Right cardiac atrium (tissue), 5 donors: ENCODE measurements at places on chromosomes 2 and 18. TPM values are rescaled to one million over a fixed set of nuclear protein-coding genes. Genes with fewer than 3 reads are reported as not detected.

Gene CIB4
- not detected for total RNA-seq

DNA sequence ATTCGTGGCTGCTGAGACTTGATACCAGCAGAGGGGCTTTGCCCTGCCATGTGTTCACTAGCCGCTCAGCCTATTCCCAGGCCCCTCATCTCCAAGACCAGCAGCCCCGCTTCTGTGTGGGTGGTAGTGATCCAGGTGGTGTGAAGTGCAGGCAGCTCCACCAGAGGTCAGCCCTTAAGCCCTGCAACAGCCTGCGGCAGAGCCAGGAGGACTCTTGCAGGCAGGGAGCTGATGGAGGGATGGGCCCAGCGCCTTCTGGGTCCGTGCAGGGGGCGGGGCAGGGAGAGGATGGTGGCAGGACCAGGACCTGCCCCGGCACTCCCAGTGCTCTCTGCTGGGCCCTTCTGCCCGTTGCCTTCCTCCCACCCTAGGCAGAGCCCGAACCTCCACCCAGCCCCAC, 162.0 kb downstream of the SH3BP4 start:
- DNase-seq = no peak

Gene PMAIP1
- not detected for total RNA-seq

DNA sequence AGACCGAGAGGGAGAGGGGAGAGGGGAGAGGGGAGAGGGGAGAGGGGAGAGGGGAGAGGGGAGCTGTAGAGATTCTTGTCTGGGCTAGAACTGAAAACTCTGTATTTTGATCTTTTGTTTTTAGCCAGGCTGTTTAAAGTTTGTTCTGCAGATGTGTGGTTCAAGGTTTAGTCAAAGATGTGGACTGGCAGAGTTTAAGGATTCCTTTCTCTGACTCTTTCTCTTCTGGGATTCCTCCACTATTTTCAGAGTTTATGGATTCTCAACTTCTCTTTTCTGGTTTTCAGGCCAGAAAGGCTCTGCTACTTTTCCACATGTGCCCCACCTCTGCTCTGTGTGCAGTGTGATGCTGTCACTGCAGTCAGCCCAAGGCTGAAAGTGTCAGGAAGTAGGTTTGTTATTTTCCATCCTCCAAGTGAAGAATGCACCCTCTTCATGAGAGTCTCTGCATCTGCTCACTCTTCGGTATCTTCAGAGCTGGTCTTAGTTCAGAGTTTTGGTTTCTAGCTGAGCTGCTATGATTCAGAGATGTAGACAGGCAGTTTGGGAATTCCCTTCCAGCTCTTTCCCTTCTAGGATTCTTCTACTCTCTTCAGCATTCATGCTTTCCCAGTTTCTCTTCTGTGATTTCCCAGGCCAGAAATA, 130.9 kb upstream of the SMAD7 start:
- no peak for DNase-seq

GRCh38 chr2:241595600-241596140, 37.1 kb downstream of the BOK start:
- no peak for DNase-seq

GRCh38 chr2:6929196-6929819, 12.1 kb downstream of the RNF144A start:
- no peak for DNase-seq

GRCh38 chr2:59744436-59744835, 809.0 kb downstream of the BCL11A start:
- no peak for DNase-seq

- DNase-seq = no peak
Measured at GRCh38 chr2:206805887-206806607, 40.6 kb downstream of the FASTKD2 start.

GRCh38 chr2:54040685-54041084, 69.9 kb upstream of the PSME4 start:
- DNase-seq = no peak

GRCh38 chr18:44627280-44627679, 53.4 kb upstream of the SETBP1 start:
- no peak for DNase-seq

Gene ARHGEF4
- 2.5 TPM for total RNA-seq

DNA sequence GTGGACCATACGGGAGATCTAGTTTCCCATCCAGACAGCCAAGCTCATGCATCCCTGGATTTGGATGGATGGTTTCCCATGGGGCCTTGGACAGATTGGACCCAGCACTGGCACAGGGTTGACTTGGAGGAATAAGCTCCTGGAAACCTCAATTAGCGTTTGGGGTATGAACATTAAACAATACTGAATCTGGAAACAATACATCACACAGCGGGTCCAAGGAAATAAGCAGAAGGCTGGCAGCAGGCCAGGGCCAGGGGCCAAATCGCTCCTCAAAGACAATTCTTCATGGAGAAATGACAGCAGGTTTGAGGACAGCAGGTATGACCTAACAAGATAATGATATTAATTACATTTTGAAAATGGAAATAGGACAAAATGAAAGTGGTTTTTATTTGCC, 540.6 kb downstream of the RIT2 start:
- no peak for DNase-seq

Gene WDR75
- total RNA-seq = 18.3 TPM

Gene VIL1
- not detected for total RNA-seq

DNA sequence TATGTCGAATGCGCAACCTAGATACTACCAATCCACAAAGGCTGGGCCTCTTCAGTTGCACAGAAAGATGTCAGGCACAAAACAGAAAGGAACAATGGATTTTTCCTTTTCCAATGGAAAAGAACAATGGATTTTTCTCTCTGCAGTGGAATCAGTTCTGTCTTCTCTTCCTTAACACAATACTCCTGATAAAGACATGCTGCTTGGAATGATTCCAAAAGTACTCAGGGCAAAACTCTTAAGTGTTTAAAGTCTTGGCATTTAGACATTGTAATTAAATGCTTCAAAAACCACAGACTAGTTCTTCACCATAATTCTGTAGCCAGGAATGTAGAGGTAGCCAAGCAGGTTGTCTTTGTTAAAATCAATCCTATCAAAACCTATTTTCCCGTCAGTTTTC, 46.7 kb upstream of the FLACC1 start:
- no peak for DNase-seq

Gene STPG4
- total RNA-seq = not detected

GRCh38 chr2:100887713-100888495, 68.0 kb downstream of the NPAS2 start:
- no peak for DNase-seq

GRCh38 chr2:189580658-189581353, at the start of gene SLC40A1:
TSS of gene SLC40A1 (minus strand) at chr2:189580786. CDS start at chr2:189580460, 326 bp downstream.
- peak; percentile 95 for DNase-seq

GRCh38 chr18:74184875-74185274, 36.6 kb downstream of the TIMM21 start:
- no peak for DNase-seq

Gene CD302
- total RNA-seq = 28.8 TPM

Gene KDSR
- total RNA-seq = 46.9 TPM

DNA sequence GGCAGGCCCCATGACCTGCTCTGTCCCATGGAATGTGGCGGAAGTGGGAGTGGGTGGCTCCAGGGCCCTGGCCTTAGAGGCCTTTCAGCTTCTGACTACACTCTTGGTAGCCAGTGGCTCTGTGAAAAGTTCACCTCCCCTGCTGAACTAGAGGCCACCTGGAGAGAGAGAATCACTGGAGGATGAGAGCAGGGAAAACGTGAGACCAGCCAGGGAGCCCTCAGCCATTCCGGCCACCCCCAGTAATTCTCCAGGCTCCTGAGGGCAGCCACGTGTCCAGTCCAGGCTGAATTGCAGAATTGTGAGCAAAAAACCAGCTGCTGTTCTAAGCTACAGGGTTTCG, 10.5 kb downstream of the COLEC12 start:
- DNase-seq = no peak

DNA sequence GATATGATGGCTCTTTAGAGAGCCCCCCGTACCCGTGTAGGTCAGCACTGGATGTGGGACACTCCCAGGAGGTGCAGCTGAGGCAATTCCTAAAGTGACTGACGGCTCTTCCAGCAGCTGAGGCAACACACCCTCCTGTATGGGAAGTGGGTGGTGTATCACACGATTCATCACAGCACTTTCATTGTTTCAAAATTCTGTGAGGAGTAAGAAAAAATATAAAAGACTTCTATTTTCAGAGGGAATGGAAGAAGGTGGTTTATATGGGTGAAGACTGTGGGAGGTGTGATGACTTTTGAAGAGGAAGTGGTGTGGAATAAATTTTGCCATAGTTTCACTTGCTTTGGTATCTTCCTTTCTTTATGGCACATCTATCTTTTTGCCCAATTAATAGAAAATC, 22.3 kb downstream of the QPCT start:
- DNase-seq = no peak

- peak; percentile 96 for DNase-seq
Measured at GRCh38 chr2:2613279-2614199, 282.5 kb upstream of the MYT1L start.

Gene SLC20A1
- total RNA-seq = 14.9 TPM

- peak; percentile 81 for DNase-seq
Measured at GRCh38 chr2:227163998-227164762, at the start of the genes COL4A3 and COL4A4. TSS of gene COL4A3 (plus strand) at chr2:227164624. CDS start at chr2:227164727, 103 bp downstream. TSS of gene COL4A4 (minus strand) at chr2:227164205. CDS start at chr2:227147483, 16,722 bp downstream.

DNA sequence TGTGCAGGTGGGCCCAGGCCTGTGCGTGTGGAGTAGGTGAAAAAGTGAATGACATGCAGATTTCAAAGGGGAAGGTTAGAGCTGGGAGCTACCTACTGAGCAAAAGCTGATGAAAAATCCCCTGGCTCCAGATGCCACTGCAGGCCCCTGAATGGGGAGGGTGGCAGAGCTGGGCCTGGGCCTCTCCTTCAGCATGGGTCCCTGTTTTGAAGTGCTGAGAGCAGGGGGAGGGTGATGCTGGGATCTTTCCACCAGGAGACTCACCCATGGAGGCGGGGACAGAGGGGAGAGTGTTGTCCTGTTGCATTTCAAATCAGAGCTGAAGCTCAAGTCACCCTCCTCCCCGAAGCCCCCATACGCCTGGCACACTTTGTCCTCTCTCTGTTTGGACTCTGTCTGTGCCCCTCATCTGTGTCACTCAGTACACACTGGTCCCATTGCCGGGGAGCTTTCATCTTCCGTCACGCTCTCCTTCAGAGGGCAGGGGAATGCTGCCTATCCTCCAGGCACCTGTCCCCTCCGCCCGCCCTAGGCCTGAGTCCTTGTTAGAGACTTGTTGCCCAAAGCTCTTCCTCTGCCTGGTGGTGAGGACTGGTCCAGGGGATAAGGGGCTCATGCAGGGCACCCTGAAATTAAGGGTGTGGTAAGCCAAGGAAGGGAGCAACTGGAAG, 206.6 kb downstream of the HAUS1 start:
- no peak for DNase-seq

DNA sequence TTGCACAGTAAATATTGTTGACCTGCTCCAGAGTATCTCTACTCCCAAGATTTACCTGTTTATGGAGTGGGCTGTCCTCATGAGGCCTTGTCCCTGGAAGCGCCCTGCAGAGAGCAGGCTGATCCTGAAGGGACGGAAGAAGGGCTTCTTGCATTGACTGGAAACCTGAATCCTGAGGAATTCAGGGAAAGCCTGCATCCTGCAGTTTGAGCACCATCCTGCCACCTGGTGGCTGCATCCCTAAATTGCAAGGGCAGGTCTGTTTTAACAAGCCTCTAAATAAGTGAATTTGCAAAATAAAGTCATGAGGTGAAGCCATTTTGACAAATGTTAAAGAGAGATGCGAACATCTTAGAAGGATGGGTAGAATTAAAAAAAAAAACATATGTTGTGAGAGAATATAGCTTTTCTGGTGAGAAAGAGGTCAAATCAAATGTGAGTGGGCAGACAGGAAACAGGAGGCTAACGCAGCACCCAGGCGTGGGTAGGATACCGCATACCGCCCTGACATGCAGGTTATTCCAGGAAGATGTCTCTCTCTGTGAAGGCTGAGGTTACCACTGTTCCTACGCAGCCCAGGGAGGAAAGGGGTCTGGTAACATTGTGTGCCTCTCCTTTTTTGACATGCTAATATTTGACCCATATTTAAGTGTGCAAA, 754.9 kb downstream of the RNF144A start:
- peak; percentile 67 for DNase-seq

- no peak for DNase-seq
Measured at GRCh38 chr18:3615374-3615985, 165.5 kb downstream of the TGIF1 start.

- no peak for DNase-seq
Measured at GRCh38 chr2:204574486-204574885, 29.2 kb downstream of the PARD3B start.

Gene CCL20
- not detected for total RNA-seq

- no peak for DNase-seq
Measured at GRCh38 chr2:109258905-109259540, 130.0 kb downstream of the SH3RF3 start.

DNA sequence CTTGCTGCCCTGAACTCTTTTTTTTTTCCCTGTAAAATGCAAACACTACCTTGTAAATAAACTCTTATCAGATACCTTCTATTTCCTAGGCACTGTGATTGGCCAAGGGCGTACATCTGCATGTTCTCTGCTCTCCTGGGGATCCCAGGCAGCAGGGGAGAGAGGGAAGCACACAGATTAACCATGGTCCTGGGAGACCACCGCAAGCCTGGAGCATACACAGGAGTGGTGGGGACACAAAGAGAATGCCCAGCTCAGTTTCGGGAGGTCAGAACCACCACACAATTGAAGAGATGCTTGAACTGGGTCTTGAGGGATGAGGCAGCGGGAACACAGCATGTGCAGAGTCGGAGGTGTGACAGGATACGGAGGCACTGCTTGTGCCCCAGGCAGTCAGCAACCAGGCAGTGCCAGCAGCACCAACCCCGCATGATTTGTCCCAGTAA, 2.1 kb downstream of the GREB1 start:
- DNase-seq = no peak

DNA sequence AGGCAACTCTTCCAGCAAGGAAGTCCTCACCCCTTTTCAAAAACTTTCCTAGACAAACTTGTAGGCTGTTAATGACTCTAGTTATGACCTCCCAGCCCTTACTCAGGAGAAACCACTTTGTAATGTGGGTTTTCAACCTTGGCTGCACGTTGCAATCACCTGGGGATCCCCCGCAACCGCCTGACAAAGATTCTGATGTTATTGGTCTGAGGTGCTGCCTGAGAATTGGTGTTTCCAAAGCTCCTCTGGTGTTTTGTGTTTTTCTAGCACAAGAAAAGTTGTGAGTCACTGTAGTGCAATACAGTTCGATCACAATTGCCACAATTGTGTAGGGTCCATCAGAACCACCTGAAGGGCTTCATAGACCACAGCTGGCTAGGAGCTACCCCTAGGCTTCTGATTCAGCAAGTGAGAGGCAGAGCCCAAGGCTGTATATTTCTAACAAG, 121.6 kb downstream of the SP100 start:
- DNase-seq = no peak

- DNase-seq = no peak
Measured at GRCh38 chr2:191899410-191899809, 52.5 kb upstream of the CAVIN2 start.

- DNase-seq = no peak
Measured at GRCh38 chr2:157182834-157183396, 74.6 kb upstream of the GALNT5 start.

GRCh38 chr2:159262226-159262625, 24.3 kb downstream of the WDSUB1 start:
- no peak for DNase-seq

Gene COPS8
- total RNA-seq = 89.6 TPM

Gene NT5C1B
- not detected for total RNA-seq

- DNase-seq = no peak
Measured at GRCh38 chr2:241179899-241180298, 8.6 kb upstream of the ANO7 start.

GRCh38 chr2:232273903-232274643, 104.5 kb upstream of the ALPP start:
- no peak for DNase-seq

Gene C2orf74
- 14.5 TPM for total RNA-seq
